ENCODE measurements at places on chromosomes 1 and 21. TPM values are rescaled to one million over a fixed set of nuclear protein-coding genes. Genes with fewer than 3 reads are reported as not detected.
A peak's percentile ranks its signal among the peaks of the same experiment; 100 is the strongest.

DNA sequence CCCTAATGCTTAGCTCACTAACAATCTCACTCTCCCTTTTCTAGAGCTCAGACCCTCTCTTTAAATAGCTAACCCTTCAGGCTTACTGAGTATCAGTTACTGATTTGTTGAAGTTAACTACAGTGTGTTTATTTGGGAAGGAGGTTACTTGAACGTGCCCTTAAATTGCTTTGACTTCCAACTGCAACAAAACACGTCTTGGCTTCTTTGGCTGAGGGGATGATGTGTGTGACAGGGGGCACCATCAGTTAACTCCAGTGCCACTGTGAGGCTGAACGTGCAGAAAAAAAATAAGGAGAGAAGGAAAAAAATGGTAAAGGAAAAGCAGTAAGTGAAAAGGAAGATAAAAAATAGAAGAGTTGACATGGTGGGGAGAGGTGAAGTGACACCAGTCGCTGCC lies 75.1 kb upstream of the NRIP1 start:
- DNase-seq = no peak

GRCh38 chr1:202319381-202320080 lies 22.2 kb downstream of the UBE2T start:
- no peak for DNase-seq

DNA sequence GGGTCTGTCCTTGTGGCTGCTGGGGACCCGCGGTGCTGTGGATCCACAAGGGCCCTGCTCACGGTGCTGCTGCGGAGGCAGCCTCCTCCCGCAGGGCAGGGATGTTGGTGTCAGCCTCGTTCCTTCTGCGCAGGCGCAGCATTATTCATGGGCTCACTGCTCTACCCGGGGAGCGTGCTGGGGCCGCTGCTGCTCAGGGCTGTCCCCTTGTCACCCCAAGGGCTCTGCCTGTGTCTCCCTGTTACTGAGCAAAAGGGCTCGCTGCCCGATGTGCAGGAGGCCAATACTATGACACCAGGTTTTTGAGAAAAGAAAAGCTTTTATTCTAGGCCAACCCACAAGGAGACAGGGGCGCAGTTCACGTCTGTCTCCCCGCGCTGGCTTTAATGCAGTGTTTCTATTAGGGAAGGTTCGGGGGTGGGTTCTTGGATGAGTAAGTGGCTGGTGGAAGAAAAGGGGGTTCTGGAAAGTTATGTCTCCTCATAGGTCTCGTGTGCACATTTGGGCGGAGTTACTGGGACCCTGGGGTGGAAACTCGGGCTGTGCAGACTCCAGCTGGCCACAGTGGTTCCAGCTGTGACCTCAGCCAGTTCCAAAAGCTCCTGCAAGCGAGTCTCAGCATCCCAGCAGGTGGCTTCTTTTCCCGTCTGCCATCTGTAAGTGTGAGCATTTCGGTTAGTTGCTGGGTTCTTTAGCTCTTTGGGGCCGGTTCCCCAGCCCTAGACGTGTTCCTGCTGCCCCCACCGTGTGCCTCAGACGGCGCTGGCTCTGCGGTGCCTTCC lies 40.8 kb upstream of the LRRC3 start:
- DNase-seq = no peak

GRCh38 chr1:31058012-31058411 lies 7.5 kb downstream of the PUM1 start:
- no peak for DNase-seq

DNA sequence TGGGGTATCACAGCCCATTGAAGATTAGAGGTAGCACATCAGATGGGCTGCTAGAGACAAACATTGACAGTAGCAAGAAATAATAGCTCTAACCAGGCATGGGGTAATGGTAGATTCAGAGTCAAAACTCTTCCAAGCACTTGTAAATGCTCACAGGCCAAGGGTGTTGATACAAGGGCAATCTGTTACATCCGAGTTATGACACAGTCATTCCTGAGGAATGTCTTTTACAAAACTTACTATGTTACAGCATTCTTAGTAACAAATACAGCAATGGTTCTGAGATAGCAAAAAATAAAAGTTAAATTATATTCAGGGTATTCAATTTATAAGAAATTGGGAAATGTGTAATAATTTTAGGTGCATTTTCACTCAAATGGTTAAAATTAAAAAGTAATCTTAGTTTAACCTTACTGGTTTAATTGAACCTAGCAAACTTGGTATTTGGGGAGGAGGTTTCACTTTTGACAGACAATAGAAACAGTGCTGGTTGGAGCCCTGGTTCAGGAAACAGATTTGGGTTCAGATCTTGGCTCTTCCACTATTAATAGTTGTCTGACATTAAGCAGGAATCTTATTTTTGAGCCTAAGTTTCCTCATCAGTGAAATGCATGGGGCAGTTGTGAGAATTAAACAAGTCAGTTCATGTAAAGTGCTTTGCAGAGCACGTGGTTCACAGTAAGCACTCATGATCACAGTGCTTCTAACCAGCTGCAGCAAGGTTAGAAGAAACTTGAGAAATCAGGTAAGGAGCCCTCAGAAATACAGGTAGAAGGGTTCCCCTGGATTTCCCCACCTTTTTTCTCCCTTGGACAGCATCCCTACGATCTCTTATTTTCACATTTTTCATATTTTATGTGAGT lies 4.4 kb downstream of the ST3GAL3 start:
- no peak for DNase-seq

Gene RNU1-3
- 12,584 TPM for total RNA-seq

GRCh38 chr1:39528082-39528481 lies 36.6 kb downstream of the BMP8A start:
- peak; percentile 20 for DNase-seq

Gene FCAMR
- total RNA-seq = not detected

DNA sequence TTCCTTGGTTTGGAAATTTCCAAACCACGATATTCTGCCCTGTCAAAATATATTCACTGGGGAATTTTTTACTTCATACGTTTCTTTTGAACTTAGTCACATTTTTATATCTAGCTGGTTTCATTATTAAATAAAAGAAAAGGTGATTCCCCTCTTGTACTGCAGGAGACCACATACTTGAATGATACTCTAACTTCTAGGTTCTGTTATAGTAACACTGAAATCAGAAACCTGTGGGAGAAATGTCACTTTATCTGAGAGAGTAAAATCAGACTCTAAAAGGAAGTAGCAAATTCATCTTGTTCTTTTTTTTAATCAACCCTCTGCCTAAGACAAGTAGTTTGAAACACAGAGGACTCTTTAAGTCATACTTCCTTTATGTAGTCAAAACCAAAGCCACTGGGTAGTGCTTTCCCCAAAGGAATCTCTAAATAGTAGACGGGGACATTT lies 34.4 kb downstream of the MRPL39 start:
- DNase-seq = no peak

GRCh38 chr1:37764414-37764825 lies 500 bp downstream of the EPHA10 start:
- no peak for DNase-seq

DNA sequence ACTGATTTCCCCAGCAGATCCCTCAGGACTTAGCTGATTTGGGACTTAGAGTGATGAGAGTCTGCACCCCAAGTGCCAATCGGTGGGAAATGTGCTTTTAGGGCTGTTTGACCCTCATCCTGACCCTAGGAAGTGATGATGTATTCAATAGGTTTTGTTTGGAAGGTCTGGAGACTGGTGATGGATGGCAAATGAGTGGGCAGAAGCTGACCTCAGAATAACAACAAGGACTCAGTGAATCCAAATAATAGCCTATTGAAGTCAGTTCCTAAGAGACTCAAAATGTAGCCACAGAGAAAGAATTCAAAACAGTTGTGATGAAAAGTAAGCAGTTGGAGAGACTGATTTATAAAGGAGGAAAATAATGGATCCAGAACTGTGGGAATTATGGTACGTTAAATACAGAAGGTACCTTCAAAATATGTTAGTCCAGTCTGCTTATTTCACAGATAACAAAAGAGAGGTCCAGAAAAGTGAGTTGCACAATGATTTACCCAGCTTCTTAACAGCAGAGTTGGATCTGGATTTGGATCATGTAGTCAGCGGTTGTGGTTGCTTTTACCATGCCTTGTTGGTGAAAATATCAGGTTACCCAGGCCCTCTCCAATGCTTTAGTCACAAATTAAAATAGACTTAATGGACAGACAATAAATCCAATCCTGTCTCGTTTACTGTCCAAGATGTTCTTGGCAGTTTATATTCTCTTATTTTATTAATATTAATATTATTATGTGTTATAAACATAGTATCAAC lies 123.0 kb upstream of the PTBP2 start:
- DNase-seq = no peak

DNA sequence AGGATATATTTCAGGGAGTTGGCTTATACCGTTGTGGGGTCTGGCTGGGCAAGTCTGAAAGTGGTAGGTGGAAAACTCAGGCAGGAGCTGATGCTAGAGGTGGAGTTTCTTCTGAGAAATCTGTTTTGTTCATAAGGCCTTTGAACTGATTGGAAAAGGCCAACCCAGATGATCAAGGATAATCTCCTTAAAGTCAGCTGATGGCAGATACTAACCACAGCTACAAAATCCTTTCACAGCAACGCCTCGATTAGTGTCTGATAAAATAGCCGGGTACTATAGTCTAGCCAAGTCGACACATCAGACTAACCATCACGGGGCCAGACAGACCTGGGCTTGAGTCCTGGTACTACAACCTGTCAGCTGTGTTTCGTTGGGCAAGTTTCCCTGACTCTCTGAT lies 21.4 kb downstream of the OPRD1 start:
- peak; percentile 37 for DNase-seq

Gene COL8A2
- total RNA-seq = 33.2 TPM

GRCh38 chr1:40281853-40282252 lies 23.8 kb downstream of the ZMPSTE24 start:
- no peak for DNase-seq

DNA sequence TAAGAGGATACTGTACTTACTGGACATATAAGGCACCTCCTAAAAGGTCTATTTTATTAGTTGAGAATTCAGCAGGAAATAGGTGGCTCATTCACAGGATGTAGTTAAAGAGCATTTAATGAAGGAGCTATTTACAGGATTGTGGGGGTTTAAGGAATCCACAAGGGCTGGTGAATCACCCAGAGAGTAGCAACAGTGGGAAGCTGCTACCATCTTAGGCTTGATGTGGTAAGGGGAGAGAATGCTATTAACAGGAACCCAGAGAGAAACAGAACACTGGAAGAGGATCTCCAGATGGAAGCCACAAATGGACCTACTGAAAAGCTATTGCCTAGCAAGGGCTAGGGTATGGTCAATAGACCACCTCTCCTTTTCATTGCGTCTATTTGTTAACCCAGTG lies 52.0 kb upstream of the COL11A1 start:
- no peak for DNase-seq

- DNase-seq = no peak
Measured at GRCh38 chr1:226064816-226065248, 2.3 kb downstream of the H3-3A start.

DNA sequence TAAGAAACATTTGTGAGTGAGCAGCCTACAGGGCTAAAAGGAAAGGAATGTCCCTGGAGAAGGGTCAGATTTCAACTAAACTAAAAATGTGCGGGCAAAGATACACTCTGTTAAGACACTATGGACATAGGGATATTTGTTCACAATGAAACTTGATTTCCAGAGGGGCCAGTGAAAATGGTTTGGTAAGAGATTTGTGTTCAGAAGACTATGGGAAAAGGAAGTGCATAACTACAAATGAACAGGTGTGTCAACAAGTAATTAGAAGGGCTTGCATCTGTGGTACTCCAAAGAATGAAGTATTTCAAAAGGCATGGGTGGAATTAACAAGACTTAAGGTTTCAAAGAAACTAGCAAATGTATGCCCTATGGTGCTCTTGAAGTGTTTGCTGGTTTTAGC lies 60.4 kb downstream of the NME7 start:
- DNase-seq = no peak

Gene NT5C1A
- 1.1 TPM for total RNA-seq

DNA sequence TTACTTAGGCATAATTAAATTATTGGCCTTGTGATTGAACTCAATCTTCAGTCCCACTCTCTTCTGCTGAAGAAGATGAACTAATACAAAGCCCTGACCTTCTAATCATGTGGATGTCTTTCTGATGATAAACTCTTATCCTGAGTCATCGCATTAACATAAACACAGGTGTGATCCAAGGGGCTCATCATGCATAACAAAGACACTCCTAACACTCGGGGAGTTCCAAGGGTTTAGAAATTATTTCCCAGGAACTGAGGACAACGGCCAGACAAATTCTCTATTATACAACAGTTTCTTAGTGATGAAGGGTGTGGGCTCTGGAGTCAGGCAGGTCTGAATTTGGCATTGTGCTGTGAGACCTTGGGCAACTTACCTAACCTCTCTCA lies 18.0 kb downstream of the DUSP10 start:
- no peak for DNase-seq

Gene LHX4
- not detected for total RNA-seq

GRCh38 chr1:207892764-207893163 lies 18.2 kb downstream of the CD34 start:
- DNase-seq = no peak

GRCh38 chr1:67165468-67166041 lies 699 bp upstream of the IL23R start:
- DNase-seq = no peak

GRCh38 chr1:224733027-224733911 lies 117.2 kb downstream of the CNIH3 start:
- DNase-seq = no peak

DNA sequence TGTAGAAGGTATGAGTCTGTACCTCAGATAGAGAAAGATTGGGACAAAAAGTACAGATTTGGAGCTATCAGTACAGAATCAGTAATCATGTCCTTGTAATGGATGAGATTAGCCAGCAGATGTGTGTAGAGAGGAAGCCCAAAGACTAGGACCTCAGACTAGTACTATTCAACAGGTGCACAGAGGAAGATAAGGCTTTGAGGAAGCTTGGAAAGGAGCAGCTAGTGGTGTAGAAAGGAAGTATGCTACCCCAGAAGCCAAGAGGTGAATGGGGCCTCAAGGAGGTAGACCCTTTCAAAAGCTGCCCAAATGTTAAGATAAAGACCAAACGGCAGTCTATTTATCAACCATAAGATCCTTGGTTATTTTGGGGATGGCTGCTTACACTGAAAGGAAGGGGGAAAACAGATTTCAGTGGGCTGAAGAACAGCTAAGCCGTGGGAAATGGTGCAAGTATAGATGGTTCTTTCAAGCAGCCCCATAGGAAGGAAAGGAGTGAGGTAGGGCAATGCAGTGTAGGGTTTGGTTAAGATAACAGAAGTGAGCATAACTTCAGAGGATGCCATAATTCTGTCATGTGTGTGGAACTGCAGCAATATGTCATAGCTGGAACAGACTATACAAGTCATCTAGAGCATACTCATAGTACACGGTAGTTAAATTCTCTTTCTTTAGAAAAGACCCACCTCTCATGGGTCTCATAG lies 221.7 kb downstream of the HHIPL2 start:
- DNase-seq = no peak

GRCh38 chr1:116907351-116907750 lies 2.4 kb upstream of the PTGFRN start:
- DNase-seq = no peak

Gene ANKRD34A
- total RNA-seq = 2.3 TPM
